ENCODE measurements at places on chromosomes 2 and 18.
A peak's percentile ranks its signal among the peaks of the same experiment; 100 is the strongest.

- no peak for DNase-seq
These were observed 8.3 kb upstream of the ASB1 start for GRCh38 chr2:238418196-238418998.

DNA sequence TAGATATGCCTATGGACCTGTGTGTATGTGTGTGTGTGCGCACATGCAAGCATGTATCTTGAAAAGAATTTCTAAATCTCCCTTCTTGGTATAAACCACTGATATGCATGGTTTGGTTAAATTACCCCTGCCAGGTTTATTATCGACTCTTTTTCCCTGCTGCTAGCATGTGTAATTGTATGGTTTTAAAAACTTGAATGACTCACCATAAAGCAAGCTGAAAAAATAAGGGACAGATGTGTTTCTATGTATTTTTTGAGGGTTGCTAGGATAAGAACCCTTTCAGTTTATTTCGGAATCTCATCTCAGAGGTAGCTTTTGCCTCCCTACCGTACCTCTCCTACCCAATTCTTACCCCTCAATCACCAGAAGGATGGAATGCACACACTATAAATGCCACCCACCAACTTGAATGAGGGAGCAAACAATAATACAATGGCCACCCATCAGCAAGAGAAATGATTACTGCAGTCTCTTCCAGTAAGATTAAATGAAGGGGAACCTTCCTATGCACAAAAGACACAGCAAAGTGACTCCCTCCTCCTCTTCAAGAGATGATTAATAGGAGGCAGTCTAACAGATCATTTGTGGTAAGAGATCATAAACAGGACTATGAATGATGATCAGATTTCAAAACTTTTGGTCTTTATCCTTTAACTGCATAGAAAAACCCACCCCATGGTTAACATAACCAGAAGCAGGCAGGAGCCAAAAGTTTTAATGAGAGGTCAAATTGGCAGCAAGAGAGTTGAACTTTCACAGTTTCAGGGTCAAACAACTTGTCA, 357.2 kb downstream of the SATB2 start:
- DNase-seq = no peak

GRCh38 chr18:13831864-13832508, 8.0 kb downstream of the MC5R start:
- DNase-seq = no peak

- peak; percentile 19 for DNase-seq
These were observed 957.1 kb upstream of the CHAC2 start for GRCh38 chr2:52810460-52810859.

DNA sequence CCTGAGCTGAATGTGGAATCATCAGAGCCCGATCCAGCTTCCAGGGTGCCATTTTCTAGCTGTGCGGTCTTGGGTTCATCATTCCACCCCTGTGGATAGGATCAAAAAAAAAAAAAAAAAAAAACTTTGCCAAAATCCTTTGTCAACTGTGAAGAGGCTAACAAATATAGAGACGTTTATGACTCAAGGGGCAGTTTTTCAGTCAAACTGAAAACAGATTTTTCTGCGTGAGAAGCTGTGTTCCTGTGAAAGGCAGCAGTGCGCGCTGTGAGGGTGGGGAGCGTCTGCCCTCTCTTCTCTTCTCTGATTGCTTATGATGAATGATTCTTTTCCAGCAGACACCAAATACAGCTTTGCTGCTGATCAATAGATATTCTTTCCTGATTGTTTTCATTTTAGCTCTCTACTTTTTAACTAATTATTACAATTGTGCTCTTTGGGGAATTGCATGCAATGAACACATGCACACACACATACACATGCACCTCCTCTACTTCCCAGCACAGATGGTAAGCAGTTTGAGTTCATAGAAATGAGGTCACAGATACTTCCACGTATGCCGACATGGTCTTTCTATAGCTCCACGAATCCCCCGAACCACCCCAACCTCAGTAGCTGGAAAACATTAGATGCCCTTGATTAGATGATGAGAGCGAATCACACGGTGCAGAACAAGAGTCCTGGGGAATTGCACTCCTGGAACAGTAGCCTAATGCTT, 175.4 kb downstream of the NRP2 start:
- no peak for DNase-seq

DNA sequence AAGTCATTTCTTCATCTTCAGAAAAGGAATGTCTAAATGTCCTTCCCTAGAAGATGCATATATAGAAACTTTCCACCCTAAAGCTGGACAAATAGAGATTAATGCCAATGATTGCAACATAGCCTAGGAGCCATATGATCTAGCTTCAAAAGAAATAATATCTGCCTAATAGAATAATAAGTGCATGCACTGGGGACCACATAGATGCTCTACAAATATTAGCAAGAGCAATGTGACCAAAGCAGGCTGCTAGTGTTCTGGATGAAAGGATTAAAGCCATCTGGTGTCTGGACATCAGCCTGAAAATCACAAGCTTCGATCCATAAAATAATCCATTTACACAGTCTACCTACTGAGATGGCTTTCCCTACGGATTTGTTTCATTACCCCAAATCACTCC, 280.1 kb upstream of the KLHL14 start:
- no peak for DNase-seq

- DNase-seq = no peak
These were observed 262.6 kb downstream of the AGAP1 start for GRCh38 chr2:235756491-235756890.

DNA sequence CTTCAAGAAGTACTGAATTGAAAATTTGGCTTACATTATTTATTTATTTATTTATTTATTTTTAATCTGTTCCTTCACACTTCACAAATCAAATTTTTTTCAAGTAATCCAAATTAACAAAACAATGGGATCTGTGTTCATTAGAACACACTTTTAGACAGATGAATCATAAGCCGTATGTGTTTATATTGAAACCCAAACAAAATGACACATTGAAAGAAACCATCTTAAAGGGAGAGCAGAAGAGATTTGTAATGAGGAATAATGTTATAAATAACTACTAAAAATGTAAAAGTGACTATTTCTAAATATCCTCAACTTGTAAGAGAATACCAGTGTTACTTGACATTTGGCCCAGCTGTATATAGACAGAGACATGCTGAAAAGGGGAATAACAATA, 991.0 kb upstream of the CHAC2 start:
- DNase-seq = no peak

GRCh38 chr2:10375570-10376281, 72.4 kb downstream of the ODC1 start:
- no peak for DNase-seq

GRCh38 chr2:75772908-75773630, 62.4 kb upstream of the GCFC2 start:
- no peak for DNase-seq

- DNase-seq = peak; percentile 52
These were observed 96.5 kb upstream of the SERTAD2 start for GRCh38 chr2:64750001-64750816.
